CD4-positive, alpha-beta memory T cell (primary cell): ENCODE measurements at places on chromosomes 3 and 15. TPM values are rescaled to one million over a fixed set of nuclear protein-coding genes. Genes with fewer than 3 reads are reported as not detected.
A peak's percentile ranks its signal among the peaks of the same experiment; 100 is the strongest.

Gene ACKR2
- total RNA-seq: 0.28 TPM

GRCh38 chr15:43775411-43775965 lies 1.3 kb downstream of the ELL3 start:
- peaks cover 26% of the 10 kb centered on the region for H3K36me3 ChIP-seq
- peaks cover 16% of the 10 kb centered on the region for H3K4me1 ChIP-seq
- DNase-seq: no peak
- H3K27me3 ChIP-seq: no peaks in the 10 kb centered on the region
- no peak overlapping the region for H3K4me3 ChIP-seq

- H3K27me3 ChIP-seq: no peaks in the 10 kb centered on the region
- no peak overlapping the region for H3K27ac ChIP-seq
- H3K4me1 ChIP-seq: no peaks in the 10 kb centered on the region
- no peaks in the 10 kb centered on the region for H3K36me3 ChIP-seq
- no peak for DNase-seq
These were observed 77.8 kb downstream of the DIPK2A start for GRCh38 chr3:144049374-144049773.

- DNase-seq: peak; percentile 41
- no peaks in the 10 kb centered on the region for H3K36me3 ChIP-seq
- no peaks in the 10 kb centered on the region for H3K27me3 ChIP-seq
- H3K4me3 ChIP-seq: no peak overlapping the region
- H3K4me1 ChIP-seq: peaks cover 99% of the 10 kb centered on the region
- peak overlapping the region; percentile 40 for H3K27ac ChIP-seq
These were observed 16.9 kb downstream of the TGFBR2 start for GRCh38 chr3:30623351-30623750.
